ENCODE measurements at places on chromosomes 5 and 9.

- no peak for DNase-seq
Measured at GRCh38 chr5:19728571-19728970, 259.4 kb downstream of the CDH18 start.

GRCh38 chr9:35026671-35027070, 37.1 kb downstream of the DNAJB5 start:
- DNase-seq, result no peak

DNA sequence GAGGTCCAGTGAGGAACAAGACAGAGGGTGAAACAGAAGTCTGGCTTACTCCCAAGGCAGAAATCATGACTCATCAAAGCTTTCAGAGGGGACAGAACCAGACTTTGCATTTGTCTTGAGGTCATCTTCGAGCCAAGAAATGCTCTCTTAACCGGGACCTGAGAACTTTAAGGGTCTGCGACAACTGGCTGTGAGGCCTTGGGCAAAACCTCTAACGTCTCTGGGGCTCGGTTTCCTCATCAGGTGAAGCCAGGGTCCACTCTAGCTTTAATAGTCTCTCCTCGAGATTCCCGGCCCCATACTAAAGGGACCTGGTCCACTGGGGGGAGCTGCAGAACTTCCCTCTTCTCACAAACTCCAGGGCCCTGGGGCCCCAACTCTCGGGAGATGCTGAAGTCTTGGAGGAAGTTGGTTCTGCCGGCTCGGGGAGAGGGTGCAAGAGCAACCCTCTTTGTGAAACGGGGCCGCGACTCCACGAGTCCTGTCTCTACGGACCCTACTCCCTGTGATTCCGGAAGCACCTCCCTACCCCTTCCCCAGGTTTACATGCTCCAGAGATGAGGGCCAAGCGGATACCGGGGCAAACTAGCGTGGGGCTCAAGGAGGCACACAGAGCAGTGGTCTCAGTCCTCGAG, 2.6 kb downstream of the GLIS3 start:
- peak; percentile 17 for DNase-seq

DNA sequence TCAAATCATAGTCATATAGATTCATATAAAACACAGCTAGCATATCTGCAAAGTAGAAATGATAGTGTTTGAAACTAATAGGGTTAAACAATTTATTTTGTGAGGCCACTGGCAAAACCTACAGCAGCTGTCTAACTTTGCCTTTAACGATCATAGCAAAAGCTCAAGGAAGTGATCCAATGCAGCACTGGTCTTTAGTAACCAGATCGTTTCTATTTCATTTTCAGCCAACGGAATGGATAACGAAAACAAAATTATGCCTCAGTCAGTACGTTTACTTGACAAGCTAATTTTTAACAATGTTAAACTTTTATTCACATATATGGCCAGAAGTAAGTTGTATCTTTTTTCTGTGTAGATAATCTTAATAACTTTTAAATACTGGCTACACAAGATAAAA, 17.7 kb downstream of the MLLT3 start:
- no peak for DNase-seq

GRCh38 chr9:34454571-34455065, 3.8 kb downstream of the FAM219A start:
- peak; percentile 63 for DNase-seq

GRCh38 chr9:107239474-107239873, 43.6 kb upstream of the RAD23B start:
- peak; percentile 18 for DNase-seq

GRCh38 chr5:88660264-88660946, 222.6 kb downstream of the MEF2C start:
- peak; percentile 84 for DNase-seq

- DNase-seq, result no peak
Measured at GRCh38 chr5:142201471-142201887, 92.9 kb downstream of the NDFIP1 start.

GRCh38 chr5:139646111-139646510, 2.0 kb upstream of the CXXC5 start:
- no peak for DNase-seq

DNA sequence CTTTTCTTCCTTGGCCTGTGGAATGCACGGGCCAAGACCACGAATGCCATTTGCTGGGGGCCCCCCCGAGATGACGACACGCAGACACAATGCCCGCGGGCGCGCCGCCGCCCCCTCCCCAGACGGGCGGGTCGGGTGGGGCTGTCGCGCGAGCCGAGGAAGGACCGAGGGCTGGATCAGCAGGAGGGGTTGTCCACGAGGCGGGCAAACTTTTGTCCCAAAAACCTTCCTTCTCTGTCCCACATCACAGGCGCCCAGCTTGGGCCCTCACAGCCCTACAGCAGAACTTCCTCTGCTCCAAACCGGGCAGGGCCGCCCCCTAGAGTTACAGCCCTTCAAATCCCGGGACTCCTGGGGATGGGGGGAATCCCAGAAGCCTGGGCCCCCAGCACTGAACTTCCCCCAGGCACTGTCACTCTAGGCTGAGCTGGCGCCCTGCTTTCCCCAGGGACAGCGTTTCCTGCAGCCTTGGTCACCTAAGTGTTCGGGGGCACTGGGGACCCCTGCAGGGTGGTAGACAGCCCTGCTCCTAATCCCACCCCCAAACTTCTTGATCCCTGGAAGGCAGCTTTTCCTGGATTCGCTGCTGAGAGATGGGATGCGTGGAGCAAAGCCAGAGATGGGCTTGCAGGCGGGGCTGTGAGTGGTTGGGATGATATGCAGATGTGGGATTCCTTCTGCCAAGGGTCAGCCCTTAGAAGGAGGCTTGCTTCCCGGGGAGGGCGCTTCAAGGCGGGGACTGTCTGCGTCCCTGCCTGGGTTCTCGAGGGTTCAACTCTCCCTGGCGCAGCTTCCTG, 980 bp downstream of the COL5A1 start:
- no peak for DNase-seq

GRCh38 chr5:127650649-127651048, 1.8 kb downstream of the CTXN3 start:
- DNase-seq, result no peak

DNA sequence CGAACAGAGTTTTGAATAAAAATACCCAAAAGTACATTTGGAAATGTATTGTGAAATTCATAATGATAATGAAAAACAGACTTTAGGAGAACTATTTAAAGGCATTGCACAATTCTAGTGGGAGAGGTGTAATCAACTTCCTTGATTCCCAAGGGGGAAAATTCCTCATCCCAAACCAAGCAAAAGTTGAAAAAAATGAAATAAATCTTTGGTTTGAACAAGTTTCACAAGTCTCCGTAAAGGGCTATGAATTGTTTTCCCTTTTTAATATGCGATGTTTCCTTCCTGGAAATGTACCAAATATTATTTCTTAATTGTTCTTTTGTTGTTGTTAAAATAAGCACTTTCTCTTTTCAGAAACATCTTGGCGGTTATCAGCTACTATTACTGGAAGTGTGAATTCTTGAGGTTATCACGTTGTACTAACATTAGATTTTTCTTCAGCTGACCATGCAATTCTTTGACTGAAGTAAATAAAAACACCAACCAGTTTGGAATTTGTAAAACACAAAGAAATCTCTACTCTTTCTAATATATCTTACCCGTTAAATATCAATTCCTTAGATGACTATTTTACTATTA, 59.3 kb downstream of the SVEP1 start:
- DNase-seq, result no peak

DNA sequence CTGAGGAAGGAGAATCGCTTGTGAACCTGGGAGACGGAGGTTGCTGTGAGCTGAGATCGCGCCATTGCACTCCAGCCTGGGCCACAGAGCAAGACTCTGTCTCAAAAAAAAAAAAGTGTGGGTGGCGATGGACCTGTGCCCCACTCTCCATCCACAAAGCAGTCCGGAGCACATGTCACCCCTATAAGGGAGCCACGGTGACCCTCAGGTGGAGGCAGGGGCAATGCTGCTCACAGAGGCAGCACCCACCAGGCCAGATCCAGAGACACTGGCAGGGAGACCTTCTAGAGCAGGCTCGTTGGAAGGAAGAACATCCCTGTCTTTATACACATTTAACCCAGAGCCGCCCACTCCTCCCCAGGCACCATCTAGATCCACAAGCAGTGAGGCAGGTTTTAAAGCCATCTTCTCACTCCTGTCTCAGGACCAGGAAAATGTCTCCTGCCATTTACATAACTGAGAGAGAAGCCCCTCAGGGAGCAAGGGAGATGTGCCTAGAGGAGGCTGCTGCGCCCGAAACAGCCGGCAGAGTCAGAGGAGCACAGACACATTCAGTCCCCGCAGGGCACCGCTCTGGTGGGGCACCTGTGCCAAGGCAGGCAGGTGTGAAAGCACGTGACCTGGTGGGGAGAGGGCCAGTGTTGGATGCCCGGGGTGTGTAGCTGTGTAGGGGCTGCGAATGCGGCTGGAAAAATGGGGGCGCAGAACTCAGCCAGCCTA, 31.6 kb upstream of the ADAMTS2 start:
- no peak for DNase-seq

DNA sequence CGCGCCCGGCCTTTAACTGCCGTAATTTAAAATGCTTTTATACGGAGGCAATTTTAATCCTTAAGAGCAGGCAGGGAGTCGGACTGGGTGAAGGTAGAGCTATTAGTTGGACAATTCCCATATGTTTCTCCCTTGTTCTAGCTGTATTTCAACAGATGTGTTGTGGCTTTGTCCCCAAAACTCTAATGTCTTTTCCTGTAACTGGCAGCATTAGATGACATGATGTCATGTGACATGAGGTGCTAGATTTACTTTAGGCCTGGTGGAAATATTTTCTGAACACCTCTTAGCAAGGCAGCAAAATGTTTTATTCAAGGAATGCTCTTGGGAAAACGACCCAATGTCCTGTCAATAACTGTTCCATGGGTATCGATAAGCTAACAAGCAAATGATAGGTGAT, 8.5 kb downstream of the MYO10 start:
- DNase-seq, result no peak

DNA sequence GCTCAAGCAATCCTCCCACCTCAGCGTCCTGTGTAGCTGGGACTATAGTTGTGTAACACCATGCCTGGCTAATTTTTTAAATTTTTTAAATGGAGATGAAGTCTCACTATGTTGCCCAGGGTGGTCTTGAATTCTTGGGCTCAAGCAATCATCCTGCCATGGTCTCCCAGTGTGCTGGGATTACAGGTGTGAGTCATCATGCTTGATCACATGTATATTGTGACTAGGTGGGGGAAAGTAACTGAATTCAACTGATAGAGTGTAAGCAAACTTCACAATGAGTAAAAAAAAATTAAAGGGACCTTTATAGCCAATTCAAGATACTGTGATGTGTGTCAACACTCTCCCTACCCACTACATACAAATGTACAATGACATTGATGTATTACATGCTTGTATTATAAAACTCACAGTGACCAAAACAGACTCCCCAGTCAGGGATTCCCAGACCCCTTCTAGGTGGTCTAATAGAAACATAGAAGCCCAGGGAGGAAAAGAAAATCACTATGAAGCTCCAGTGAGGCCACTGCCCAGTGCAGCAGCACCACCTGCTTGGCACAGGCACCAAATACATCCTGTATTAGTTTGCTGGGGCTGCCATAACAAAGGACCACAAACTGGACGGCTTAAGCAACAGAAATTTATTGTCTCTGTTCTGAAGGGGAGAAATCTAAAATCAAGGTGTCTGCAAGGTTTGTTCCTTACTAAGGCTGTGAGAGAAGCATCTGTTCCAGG, 8.8 kb downstream of the PLGRKT start:
- DNase-seq, result no peak

DNA sequence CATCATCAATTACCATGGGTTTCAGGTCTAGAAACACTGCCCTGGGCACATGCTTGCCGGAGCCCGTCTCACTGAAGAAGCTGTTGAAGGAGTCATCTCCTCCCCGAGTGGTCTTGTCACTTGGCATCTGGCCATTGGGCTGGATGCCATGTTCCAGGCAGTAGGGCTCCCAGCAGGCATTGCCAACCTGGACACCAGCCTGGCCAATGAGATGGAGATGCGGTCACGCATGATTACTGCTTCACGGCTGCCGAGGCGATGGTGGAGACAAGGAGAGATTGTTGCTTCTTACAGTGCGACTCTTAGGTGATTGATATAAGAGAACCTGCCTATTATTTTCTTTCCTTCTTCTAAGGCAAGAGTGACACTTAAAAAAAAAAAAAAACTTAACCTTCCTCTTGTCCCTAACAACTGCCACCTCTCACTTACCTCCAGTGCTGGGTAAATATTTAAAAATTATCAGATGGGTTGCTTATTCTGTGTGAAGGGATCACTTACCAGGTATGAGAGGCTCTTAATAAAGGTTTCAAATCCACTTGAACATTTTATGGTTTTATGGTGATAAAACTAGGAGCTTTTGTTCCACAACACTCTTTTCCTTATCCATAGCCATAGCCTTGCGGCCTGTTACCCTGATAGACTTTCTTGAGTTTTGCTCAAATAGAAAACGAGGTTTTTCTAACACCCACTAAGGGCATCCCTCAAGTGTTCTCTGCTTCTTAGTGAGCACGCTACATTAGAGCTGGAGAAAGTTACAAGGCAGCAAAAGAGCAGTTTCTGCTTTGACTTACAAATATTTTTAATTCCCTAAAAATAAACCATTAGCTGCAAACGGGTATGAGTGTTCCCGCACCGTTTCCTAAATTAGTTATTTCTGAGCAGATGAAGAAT, 41.2 kb downstream of the NIM1K start:
- peak; percentile 11 for DNase-seq

- no peak for DNase-seq
Measured at GRCh38 chr5:149776361-149777305, 46.5 kb downstream of the PPARGC1B start.

- DNase-seq, result no peak
Measured at GRCh38 chr5:149138182-149138923, 2.9 kb upstream of the ABLIM3 start.

GRCh38 chr9:119688547-119688946, 319.3 kb upstream of the BRINP1 start:
- DNase-seq, result no peak

GRCh38 chr9:127278372-127278771, 13.8 kb downstream of the GARNL3 start:
- no peak for DNase-seq

DNA sequence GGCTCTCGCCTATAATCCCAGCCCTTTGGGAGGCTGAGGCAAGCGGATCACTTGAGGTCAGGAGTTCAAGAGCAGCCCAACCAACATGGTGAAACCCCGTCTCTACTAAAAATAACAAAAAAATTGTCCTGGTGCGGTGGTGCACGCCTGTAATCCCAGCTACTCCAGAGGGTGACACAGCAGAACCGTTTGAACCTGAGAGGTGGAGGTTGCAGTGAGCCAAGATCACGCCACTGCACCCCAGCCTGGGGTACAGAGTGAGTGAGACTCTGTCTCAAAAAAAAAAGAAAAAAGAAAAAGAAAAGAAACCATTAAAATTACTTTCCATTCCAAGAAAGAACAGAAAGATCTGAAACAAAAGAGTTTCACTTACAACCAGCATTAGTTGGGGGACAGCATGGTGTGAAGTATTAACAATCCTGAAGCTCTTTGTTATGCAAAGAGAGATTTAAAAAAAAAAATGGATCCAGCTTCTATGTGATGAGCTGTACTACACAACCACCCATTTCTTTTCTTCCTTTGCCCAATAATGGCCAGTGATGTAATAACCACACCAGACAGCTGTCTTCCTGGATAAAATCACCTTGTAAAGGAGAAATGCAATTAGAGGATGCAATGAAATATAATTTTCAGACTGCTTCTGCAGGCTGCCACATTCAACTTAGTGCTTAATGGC, 76.9 kb downstream of the MED27 start:
- DNase-seq, result no peak

- no peak for DNase-seq
Measured at GRCh38 chr5:143275512-143276363, 127.7 kb downstream of the NR3C1 start.

- no peak for DNase-seq
Measured at GRCh38 chr9:88680041-88680440, 145.1 kb downstream of the NXNL2 start.

Data from COR-L47 (cell line).